CD4-positive, alpha-beta memory T cell (primary cell): ENCODE measurements at places on chromosomes 3 and 15.
A peak's percentile ranks its signal among the peaks of the same experiment; 100 is the strongest.

GRCh38 chr3:62379321-62379798 lies 6.0 kb upstream of the FEZF2 start:
- no peak overlapping the region for H3K4me3 ChIP-seq
- H3K4me1 ChIP-seq = no peaks in the 10 kb centered on the region
- no peak overlapping the region for H3K27ac ChIP-seq
- no peaks in the 10 kb centered on the region for H3K36me3 ChIP-seq

DNA sequence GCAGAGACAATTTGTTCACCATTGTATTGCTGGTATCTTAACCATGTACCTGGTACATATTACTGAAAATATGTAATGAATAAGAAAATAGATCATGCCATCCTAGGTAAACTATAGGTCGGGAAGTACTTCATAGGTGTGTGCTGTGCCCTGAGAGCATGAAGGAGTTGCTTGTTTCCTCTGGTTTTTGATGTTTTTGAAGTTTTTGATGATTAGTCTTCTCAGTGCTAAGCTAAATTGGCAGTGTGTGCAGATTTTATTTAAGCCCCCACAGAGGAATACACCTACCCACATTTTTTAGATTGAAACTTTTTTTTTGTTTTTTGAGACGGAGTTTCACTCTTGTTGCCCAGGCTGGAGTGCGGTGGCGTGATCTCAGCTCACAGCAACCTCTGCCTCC lies 16.6 kb downstream of the HMG20A start:
- no peaks in the 10 kb centered on the region for H3K4me1 ChIP-seq
- H3K27me3 ChIP-seq = no peaks in the 10 kb centered on the region
- H3K4me3 ChIP-seq = no peak overlapping the region
- H3K27ac ChIP-seq = no peak overlapping the region

DNA sequence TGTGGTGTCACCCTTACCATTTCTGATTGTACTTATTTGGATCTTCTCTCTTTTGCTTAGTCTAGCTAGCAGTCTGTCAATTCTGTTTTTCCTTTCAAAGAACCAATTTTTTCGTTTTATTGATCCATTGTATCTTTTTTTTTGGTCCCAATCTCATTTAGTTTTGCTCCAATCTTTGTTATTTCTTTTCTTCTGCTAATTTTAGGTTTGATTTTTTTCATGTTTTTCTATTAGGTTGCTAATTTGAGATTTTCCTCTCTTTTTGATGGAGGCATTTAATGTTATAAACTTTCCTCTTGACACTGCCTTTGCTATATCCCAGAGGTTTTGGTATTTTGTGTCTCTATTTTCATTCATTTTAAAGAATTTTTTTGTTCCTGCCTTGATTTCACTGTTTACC lies 16.9 kb upstream of the FAM98B start:
- no peak overlapping the region for H3K27ac ChIP-seq
- no peak overlapping the region for H3K4me3 ChIP-seq
- H3K27me3 ChIP-seq = no peaks in the 10 kb centered on the region

GRCh38 chr3:71350998-71351397 lies 232.5 kb downstream of the FOXP1 start:
- H3K4me1 ChIP-seq = peaks cover 26% of the 10 kb centered on the region
- H3K27ac ChIP-seq = no peak overlapping the region
- no peaks in the 10 kb centered on the region for H3K36me3 ChIP-seq
- DNase-seq = no peak
- H3K27me3 ChIP-seq = no peaks in the 10 kb centered on the region

- H3K36me3 ChIP-seq = no peaks in the 10 kb centered on the region
- H3K4me3 ChIP-seq = no peak overlapping the region
- no peak overlapping the region for H3K27ac ChIP-seq
- no peak for DNase-seq
These were observed 148.0 kb downstream of the DIPK2A start for GRCh38 chr3:144119633-144120032.

GRCh38 chr3:58237941-58238681 lies 519 bp downstream of the ABHD6 start:
- peak overlapping the region; percentile 49 for H3K27ac ChIP-seq
- peak overlapping the region; percentile 49 for H3K4me3 ChIP-seq
- H3K4me1 ChIP-seq = peaks cover 12% of the 10 kb centered on the region
- peak; percentile 35 for DNase-seq

- no peak overlapping the region for H3K4me3 ChIP-seq
- H3K27ac ChIP-seq = no peak overlapping the region
- H3K27me3 ChIP-seq = no peaks in the 10 kb centered on the region
- DNase-seq = no peak
- no peaks in the 10 kb centered on the region for H3K4me1 ChIP-seq
- no peaks in the 10 kb centered on the region for H3K36me3 ChIP-seq
These were observed 48.3 kb upstream of the CTDSPL start for GRCh38 chr3:37813403-37813802.

DNA sequence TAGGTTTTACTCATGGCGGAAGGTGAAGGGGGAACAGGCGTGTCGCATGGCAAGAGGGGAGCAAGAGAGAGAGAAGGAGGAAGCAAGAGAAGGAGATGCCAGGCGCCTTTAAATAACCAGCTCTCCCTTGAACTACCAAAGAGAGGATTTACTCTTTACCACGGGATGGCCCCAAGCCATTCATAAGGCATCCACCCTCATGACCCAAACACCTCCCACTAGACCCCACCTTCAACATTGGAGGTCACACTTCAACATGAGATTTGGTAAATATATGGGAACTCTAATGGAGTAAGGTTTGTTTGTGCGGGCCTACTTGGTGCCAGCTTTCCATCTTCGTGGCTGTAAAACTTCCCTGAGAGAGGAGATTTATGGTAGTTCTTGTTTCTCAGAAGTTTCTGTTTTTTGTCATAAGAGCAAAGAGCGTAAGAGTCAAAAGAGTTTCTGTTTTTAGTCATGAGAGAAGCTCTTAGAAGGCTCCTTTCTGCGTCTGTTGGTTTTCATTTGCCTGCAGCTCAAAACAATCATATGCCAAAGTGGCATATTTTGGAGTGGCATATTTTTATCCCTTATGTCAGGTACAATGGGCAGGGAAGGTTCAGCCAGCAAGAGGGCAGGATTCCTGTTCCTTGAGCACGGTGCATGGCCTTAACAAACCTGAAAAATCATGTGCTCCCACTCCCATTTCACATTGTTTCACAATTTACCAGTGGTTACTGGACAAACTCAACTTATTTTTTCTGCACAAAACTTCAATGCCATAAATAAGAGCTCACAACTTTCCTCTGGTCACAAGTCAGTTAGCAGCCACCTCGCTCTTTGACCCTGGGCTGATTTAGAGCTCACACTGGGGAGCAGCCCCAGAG lies 12.5 kb downstream of the PML start:
- H3K36me3 ChIP-seq = peaks cover 21% of the 10 kb centered on the region
- H3K27ac ChIP-seq = peak overlapping the region; percentile 0

GRCh38 chr3:63875510-63875909 lies 11.8 kb downstream of the ATXN7 start:
- H3K36me3 ChIP-seq = no peaks in the 10 kb centered on the region
- no peak for DNase-seq
- no peak overlapping the region for H3K4me3 ChIP-seq
- peaks cover 55% of the 10 kb centered on the region for H3K4me1 ChIP-seq
- H3K27ac ChIP-seq = no peak overlapping the region
- H3K27me3 ChIP-seq = no peaks in the 10 kb centered on the region

DNA sequence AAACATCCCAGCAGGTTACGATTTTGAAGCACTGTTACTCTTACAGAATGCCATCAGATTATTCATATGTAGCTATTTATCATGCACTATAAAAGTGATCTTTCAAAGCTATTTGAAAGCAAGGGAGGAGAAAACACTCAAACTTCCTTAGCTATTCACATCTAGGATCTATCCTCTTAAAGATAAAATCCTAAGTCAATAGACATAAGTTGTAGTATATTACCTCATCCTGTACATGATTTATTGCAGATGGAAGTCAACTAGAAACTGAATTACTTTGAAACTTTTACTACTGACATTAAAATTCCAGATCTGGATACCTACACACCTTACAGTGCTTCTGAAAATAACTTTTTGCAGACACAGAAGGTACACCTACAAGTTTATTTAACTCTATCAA lies 197.2 kb downstream of the MEIS2 start:
- H3K27me3 ChIP-seq = no peaks in the 10 kb centered on the region
- H3K36me3 ChIP-seq = no peaks in the 10 kb centered on the region
- DNase-seq = no peak
- H3K4me3 ChIP-seq = no peak overlapping the region
- no peak overlapping the region for H3K27ac ChIP-seq

DNA sequence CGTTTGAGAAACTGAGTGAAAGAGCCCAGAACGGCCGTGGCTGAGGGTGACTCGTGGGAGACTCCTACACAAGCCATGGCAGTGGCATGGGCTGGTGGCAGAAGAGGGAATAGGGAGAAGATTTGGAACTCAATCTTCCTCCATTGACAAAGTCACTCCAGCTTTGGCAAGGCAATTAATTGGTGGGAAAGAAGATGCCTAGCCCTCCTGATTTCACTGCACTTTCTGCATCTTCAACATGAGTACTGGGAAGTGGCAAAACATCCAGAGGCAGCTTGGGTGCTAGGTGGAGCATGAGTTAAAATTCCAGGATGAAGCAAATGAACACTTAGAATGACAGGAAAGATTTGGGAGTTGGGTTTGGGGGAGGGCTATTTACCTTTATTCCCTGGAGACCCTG lies 1.4 kb upstream of the TGFBR2 start:
- peaks cover 43% of the 10 kb centered on the region for H3K4me1 ChIP-seq
- no peak for DNase-seq
- H3K36me3 ChIP-seq = no peaks in the 10 kb centered on the region
- H3K4me3 ChIP-seq = no peak overlapping the region
- H3K27ac ChIP-seq = peak overlapping the region; percentile 85

DNA sequence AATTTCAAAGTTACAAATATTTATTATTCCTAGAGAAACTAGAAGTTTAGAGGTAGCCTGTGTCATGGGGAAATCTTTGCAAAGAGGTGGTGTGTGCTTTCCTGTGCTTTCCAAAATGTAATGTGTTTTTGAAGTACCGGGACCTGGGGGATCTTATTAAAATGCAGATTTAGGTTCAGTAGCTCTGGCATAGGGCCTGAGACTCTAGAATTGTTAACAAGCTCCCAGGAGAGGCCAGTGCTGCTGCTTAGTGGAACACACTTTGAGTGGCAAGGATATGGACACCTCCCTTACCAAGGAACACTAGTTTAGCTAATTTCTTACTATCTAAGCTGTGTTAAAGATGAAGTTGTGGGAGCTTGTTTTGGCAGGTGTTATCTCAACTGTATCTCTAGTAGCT lies 428.9 kb downstream of the VGLL3 start:
- no peaks in the 10 kb centered on the region for H3K27me3 ChIP-seq
- no peaks in the 10 kb centered on the region for H3K4me1 ChIP-seq
- no peak overlapping the region for H3K4me3 ChIP-seq

- H3K27me3 ChIP-seq = peaks cover 16% of the 10 kb centered on the region
- peak; percentile 13 for DNase-seq
- H3K4me3 ChIP-seq = peak within 1 kb of the TSS; percentile 52
- no peak within 1 kb of the TSS for H3K27ac ChIP-seq
- no peaks in the 10 kb centered on the region for H3K36me3 ChIP-seq
These were observed at the start of gene CSPG5 for GRCh38 chr3:47578691-47579632. TSS of gene CSPG5 (minus strand) at chr3:47578865. CDS start at chr3:47578693, 172 bp downstream.

DNA sequence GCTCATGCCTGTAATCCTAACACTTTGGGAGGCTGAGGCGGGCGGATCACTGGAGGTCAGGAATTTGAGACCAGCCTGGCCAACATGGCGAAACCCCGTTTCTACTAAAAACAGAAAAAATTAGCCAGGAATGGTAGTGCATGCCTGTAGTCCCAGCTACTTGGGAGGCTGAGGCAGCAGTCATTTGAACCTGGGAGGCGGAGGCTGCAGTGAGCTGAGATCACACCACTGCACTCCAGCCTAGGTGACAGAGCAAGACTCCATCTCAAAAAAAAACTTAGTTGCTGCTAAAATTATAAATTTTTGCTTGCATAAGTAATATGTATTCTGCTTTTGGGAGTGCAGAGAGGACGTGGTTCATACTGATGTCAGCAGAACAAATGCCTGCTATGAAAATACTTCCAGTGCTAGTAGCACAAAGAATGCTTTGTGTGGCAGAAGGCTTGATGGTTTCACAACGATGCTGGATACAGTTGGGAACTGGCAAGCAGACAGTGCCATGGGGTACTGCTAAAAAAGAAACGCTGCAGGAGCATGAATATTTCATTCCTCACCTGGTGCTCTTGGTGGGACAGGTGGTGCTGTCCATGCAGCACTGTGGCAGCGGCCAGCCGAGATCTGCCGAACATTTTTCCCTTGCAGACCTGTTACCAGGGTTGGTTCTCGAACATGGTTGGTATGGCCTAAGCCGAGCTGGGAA lies 31.1 kb downstream of the FBXL22 start:
- no peaks in the 10 kb centered on the region for H3K27me3 ChIP-seq
- H3K4me3 ChIP-seq = no peak overlapping the region
- H3K4me1 ChIP-seq = no peaks in the 10 kb centered on the region
- no peak for DNase-seq
- no peak overlapping the region for H3K27ac ChIP-seq

- H3K4me1 ChIP-seq = no peaks in the 10 kb centered on the region
- no peak overlapping the region for H3K4me3 ChIP-seq
- H3K36me3 ChIP-seq = no peaks in the 10 kb centered on the region
- no peak overlapping the region for H3K27ac ChIP-seq
- no peaks in the 10 kb centered on the region for H3K27me3 ChIP-seq
- no peak for DNase-seq
These were observed 16.1 kb downstream of the FILIP1L start for GRCh38 chr3:100097919-100098783.

DNA sequence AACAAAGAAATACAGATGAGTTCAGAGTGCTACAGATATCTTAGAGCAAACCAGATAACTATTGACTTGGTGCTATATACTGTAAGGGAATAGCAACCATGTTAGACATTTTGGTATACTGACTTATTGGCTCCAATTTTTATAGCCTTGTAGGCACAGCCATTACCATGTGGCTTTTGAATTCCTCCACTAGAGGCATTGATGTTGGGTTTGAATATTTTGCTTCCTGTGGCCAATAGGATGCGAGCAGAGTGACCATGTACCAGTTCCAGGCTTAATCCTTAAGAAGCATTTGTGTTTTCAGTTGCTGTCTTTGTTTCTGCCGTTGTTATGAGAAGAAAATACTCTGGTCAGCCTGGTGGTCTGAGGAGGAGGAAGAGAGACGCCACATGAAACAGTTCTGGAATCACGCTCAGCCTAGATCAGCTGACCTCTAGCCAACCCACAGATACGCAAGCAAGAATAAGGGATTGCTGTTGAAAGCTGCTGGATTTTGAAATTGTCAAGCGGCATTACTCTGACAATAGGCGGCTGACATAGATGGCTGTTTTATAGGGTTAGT lies 109.4 kb upstream of the TNIK start:
- no peak for DNase-seq
- no peaks in the 10 kb centered on the region for H3K27me3 ChIP-seq
- H3K36me3 ChIP-seq = no peaks in the 10 kb centered on the region
- no peak overlapping the region for H3K27ac ChIP-seq
- H3K4me3 ChIP-seq = no peak overlapping the region

GRCh38 chr15:60717008-60717407 lies 238.1 kb upstream of the ICE2 start:
- H3K4me1 ChIP-seq = peaks cover 54% of the 10 kb centered on the region
- no peak overlapping the region for H3K27ac ChIP-seq
- no peak for DNase-seq
- no peaks in the 10 kb centered on the region for H3K36me3 ChIP-seq
- no peaks in the 10 kb centered on the region for H3K27me3 ChIP-seq
